ENCODE measurements at places on chromosomes 11 and 22.

GRCh38 chr11:126105022-126105747 lies 42.5 kb upstream of the CDON start:
- DNase-seq, result no peak

DNA sequence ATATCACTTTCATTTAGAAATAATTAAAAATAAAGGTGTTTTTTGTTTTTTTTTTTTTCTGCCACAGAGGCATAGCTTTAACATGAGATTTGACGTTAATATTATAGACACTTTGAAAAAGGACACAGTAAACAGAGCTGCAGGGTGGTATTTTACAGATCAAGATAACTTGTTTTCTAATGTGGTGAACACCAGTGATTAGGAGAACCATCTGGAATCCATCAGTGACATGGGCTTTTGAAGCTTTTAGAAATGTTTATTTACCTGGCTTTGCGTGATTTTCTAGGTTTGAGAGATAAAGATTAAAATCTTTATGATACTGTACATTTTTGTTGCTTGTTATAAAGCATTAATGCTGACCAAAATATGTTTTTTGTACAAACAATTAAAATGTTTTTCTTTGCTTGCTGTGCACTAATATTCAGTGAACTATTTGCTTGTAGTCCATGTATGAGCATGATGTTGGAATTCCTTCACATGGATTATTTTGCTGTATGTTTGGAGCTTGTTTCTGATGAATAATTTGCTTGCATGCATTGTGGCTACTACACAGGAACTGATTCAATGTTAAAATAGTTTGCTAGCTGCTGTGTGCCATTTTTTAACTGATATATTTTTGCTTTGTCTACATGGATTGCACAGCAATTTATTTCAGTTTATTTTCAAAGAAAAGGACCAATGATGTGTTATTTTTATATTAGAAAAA lies 352.1 kb upstream of the NARS2 start:
- DNase-seq, result peak; percentile 16

GRCh38 chr11:65291613-65292012 lies 23.1 kb upstream of the CDC42EP2 start:
- peak; percentile 47 for DNase-seq

- peak; percentile 97 for DNase-seq
These were observed 28.3 kb upstream of the USP47 start for GRCh38 chr11:11813288-11813962.

DNA sequence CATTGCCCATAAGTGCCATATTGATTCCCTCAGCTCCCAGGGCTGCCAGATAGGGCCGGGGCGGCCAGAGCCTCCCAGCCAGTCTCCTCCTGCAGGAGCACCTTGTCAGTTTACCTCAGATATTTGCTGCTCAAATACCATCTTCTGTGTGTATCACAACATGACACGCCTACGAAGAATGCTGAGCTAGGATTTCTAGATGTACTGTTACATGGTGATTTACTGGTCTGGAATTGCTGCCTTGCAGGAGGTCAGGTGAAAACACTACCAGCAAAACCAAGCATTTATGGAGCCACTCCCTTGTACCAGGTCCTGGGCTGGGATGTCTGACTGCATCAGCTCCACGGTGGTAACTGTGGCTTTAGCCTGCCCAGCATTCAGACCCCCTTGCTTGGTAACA lies 11.8 kb downstream of the MICAL3 start:
- peak; percentile 56 for DNase-seq

GRCh38 chr22:29715240-29715639 lies 4.6 kb upstream of the CABP7 start:
- no peak for DNase-seq

- DNase-seq, result no peak
These were observed 3.3 kb downstream of the TESMIN start for GRCh38 chr11:68748061-68748460.

- peak; percentile 62 for DNase-seq
These were observed 41.8 kb upstream of the KCNQ1OT1 start for GRCh38 chr11:2741377-2742131.

GRCh38 chr22:44389181-44389580 lies 76.4 kb upstream of the SHISAL1 start:
- DNase-seq, result no peak

DNA sequence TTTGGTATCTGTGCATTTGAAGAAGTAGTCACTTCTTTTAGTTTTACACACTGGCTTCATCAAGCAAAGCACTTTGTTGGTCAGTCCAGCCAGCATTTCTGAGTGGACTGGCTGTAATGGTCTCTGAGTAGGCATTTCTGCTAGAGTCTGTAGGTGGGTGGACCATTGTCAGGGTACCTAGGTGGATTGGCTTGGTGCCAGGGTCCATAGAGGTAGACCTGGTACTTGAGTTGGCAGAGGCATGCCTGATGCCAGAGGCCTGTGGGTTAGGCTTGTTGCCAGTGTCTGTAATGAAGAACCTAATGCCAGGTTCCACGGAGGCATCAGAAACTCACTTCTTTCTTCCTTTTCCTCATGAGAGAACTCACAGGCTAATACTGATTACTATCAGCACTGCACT lies 157.9 kb upstream of the C11orf87 start:
- DNase-seq, result no peak

DNA sequence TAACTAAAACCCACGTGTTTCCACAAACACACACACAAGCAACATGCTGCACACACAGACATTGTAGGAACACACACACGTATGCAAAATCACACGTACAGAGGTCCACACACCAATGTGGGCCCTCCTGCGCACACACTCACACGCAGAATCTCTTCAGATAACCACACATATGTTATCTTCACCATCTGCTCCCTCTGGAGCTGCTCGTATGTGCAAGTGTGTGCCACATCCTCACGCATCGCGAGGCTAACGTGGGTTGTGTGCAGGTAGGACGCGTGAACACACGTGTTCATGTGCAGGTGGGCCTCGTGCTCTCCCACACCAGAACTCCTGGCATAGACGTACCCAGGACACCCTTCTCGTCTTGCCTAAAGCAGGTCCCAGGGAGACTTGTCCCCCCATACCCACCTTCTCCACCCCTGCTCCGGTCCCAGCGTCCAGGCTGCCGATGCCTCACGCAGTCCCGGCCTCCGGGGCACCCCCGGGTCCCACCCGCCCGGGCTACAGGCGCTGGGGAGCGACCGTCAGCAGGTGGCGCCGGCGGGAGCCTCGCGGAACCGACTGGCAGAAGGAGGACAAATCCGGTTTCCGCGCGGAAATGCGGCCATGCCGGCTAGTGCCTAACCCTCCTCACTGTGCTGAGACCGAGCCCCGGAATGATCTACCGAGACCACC lies 10.3 kb upstream of the IGSF9B start:
- no peak for DNase-seq

DNA sequence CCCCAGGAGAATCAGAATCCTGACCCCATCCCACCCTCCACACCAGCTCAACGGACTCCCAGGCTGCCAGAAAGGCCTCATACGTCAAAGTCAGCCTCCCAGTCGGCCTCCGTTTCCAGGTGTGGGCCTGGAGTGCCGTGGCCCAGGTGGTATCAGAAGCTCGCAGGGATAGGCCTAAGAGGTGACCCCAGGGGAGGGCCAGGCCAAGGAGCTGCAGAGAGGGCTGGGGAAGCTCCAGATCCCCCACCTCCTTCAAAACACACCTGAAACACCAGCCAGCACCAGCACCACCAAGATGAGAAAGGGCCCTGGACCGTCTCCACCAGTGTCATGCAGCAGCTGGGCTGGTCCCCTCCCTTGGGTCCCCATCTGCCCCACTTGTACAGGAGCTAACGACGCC lies 20.3 kb downstream of the ASCL2 start:
- no peak for DNase-seq

GRCh38 chr11:61007956-61008896 lies 36.7 kb downstream of the CD6 start:
- DNase-seq, result no peak

DNA sequence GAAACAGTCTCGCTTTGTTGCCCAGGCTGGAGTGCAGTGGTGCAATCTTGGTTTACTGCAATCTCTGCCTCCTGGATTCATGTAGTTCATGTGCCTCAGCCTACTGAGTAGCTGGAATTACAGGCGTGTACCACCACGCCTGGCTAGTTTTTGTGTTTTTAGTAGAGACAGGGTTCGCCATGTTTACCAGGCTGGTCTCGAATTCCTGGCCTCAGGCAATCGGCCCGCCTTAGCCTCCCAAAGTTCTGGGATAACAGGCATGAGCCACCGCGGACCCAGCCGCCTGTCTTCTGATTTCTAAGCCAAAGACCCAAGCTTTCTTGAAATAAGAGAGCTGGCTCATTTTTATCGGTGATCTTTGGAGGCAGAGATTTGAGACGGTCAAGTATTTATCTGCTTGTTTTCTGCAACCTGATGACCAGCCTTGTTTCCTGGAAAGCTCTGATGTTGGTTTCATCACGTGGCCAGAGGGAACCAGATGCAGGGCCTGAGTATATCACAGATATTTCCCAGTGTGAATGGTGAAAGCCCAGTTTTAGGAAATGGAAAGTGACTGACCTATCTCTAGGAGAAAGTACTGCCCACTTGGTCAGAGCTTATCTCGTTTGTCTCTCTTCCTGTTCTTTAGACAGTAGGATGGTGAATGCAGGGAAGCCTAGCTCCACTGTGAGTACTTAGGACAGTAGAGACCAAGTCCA lies 5.7 kb upstream of the SIDT2 start:
- DNase-seq, result no peak

GRCh38 chr22:26587991-26588613 lies 1.8 kb downstream of the TPST2 start:
- peak; percentile 24 for DNase-seq

- no peak for DNase-seq
These were observed 108.4 kb downstream of the IGLL1 start for GRCh38 chr22:23471698-23472097.

- DNase-seq, result no peak
These were observed 1397.3 kb upstream of the TENM4 start for GRCh38 chr11:80838153-80838552.

DNA sequence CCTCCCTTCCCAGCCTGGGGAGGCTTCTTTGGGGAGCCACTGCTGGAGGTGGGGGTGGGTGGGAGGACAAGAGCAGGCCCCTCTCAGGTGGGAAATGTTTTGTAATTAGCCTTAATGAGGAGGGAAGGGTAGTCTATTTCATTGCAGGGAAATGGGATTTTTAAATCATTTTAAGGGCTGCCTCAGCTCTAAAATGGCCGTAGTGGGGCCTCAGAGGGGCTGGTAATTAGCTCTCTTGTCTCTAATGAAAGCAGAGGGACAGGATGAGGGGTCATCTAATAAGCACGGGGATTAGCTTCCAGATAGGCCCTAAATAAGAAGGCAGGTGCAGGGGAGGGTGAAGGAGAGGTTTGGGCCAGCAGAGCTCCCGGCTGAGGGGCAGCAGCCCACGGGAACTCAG lies 46.5 kb downstream of the LMO1 start:
- DNase-seq, result no peak

- no peak for DNase-seq
These were observed 78.7 kb downstream of the ZNRF3 start for GRCh38 chr22:28962042-28962554.

- DNase-seq, result no peak
These were observed 822 bp downstream of the RBX1 start for GRCh38 chr22:40951795-40952605.

DNA sequence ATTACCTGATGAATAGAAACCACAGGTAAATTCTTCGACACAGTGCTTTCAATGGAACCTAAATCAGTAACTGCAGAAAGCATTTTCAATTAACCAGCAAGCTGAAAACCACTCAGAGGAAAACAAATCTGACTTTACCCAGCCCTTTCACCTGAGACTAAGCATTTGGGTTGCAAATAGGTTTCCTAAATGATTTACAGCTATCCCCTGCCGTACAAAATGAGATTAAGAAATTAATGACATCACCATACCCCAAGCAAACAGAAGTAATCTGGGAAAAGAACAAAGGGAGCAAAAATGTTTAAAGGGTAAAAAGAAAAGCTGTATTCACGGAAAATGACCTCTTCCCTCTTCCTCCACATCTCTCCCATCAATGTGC lies 584 bp downstream of the NOX4 start:
- DNase-seq, result peak; percentile 4

GRCh38 chr11:78076733-78077403 lies 2.8 kb downstream of the NDUFC2 start:
- no peak for DNase-seq

DNA sequence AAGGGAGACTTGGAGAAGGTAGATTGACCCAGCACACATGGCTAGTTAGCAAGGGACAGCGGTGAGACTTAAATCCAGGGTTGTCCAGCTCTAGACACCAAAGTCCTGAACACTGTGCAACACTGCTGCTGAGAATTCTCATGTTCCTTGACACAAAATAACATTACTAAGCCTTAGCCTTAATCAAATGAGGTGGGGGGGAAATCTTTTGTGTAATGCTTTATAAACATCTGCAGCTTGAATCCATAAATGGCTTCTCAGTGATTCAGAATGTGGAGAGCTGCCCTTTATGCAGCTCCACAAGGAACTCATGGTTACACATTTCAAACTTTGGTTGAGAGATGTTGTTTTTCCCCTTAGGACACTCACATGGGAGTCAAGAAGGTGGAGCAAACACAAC lies 80.0 kb downstream of the CD44 start:
- peak; percentile 59 for DNase-seq

DNA sequence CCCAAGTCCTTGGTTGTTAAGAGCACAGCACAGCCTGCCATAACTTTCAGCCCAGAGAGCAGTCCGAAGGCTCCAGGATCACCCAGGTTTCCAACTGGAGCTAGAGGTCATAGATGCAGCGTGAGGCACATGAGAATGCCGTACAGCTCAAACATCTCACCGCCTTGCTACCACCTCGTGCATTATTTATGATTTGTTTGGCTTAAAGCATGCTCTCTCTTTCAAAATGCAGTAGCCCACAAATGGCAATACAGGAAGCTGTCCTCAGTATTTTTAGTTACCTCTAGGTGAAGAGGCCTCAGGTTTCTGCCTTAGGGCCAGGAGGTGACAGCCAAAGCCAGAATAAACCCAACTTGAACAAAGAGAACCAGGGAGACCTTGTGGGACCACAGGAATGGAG lies 14.4 kb downstream of the SCN3B start:
- no peak for DNase-seq

DNA sequence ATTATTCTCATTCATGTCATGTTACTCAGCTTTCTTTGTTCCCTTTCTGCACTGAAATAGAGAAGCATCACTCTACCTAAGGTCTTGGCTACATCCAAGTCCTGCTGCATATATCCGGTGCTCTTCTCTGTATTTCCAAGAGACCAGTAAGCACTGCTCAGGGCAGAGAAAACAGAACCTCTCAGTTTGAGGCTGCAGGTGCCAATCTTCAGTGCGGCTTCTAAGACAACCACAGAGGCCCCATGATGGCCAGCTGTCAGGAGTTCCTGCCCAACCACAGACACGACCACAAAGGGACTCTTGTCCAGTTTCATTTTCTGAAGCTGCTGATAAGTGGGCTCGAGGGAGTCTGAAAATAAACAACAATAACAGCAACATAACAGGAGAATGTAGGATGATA lies 378.4 kb upstream of the PITPNB start:
- DNase-seq, result peak; percentile 15

All from astrocyte (in vitro differentiated cells and primary cell).